ENCODE measurements at places on chromosomes 2 and 18.

DNA sequence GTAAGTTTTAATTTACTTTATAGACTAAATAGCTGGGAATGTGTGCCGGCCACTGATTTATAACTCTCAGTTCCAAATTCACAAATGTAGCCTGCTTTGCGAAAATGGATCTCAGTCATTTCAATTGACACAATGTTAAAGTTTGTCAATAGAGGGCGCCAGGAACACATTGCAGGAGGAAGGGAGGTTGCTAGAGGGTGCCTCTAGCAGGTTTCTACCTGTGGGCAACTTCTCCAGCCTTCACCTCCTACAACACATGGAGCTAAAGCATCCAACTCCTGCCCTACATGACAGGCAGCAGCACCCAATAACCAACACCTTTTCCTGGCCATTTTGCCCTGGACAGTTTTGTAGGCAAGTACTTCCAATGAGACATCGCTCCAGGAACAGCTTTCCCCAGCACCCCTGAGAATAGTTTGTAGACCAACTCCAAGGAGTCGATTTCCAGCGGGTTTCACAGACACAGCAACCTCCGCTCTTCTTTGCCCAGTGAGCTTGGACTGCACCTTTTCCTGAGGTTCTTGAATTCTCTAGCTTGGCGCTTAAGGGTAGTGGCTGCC, 784.8 kb upstream of the CDH2 start:
- DNase-seq, result peak; percentile 81

- no peak for DNase-seq
These were observed 20.0 kb upstream of the NABP1 start for GRCh38 chr2:191657977-191658376.

- DNase-seq, result no peak
These were observed 83.2 kb upstream of the DTNB start for GRCh38 chr2:25756536-25756935.

DNA sequence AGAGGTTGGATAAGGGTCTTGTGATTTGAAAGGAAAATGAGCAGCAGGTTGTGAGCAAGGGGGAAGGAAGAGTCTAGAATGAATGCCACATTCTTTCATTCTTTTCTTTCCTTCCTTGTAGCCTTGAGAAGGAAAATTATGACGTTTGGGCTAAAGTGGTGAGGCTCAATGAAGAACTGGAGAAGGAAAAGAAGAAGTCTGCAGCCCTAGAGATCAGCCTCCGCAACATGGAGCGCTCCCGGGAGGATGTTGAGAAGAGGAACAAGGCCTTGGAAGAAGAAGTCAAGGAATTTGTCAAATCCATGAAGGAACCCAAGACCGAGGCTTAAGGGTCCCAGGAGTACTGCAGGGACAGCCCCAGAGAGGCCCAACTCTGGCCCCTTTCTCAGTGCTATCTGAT, 45.3 kb downstream of the BMP10 start:
- no peak for DNase-seq

- DNase-seq, result no peak
These were observed 18.9 kb upstream of the BAZ2B start for GRCh38 chr2:159635006-159635789.
